ENCODE measurements at places on chromosomes 13 and 19.

GRCh38 chr13:50334944-50335343 lies 319.7 kb downstream of the KCNRG start:
- DNase-seq = no peak

DNA sequence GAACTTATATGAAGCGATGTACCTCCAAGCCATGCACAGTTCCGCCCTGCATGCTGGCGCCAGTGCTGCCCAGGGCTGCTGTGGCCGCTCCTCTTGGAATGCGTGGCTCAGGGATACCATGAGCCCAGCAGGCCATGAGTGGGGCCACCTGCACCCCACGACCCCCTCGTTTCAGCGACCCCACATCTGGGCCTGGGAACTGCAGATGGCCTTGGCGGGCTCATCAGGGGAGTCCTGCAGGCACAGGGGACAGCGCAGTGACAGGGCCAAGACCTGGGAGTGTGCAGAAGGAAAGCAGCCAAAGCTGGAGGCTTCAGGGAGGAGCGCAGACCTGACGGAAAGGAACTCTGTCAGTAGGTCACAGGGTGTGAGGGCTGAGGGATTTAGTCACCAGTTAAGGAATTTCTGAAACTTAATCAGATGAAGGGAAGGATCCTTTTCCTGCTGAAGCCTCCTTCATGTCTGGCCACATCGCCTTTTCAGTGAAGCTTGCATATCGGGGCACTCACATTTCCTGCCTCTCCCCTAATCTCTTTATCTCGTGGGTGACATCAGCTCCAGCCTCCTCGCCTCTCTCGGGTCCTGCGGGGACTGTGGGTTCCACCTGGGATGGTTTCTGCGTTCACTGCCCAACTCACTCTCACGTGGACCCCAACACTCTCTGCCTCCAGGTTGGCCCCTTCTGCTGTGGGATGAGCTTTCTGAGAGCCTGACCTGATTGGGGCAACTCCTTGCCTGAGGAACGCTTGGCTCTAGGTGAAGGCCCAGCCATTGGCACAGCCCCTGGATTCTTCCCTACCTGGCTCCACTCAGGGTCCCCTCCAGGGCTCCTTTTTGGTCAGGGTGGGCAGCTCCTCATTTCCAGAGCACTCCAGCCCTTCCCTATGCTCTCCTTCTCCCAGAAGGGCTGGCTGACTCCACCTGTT lies 123.5 kb downstream of the CRYL1 start:
- DNase-seq = no peak

DNA sequence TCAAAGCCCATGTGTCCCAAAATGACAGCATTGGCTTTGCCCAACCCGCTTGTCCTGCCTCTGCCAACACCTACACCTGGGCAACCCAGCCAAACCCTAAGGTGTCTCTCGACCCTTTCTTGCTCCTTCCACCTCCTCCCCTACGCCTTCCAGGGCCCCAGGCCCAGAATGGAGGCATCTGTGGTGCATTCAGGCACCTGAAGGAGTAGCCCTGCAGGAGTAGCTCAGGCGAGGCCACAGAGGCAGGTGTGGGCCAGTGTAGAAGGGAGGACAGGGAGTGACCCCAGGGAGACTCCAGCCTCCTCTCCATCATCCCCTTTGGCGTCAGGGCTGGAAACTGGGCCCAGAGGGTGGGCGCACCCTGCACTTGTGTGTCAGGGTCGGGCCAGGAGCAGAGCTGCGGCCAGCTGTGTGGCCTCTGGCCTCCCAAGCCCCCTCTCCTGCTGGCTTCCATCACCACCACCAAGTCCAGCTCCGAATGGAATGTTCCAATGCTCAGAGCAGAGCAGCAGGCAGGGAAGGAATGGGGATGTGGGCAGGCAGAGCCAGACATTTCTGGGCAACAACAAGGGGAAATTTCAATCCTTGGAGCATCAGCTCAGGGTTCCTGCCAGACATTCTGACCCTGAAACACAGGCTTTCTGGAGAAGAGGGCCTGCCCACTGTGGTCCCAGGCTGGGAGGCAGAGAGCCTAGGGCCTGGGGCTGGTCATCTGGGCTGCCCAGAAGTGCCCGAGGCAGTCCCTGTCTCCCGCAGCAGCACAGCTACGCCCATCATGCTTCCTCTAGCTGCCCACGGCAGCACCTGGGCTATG lies 16.4 kb downstream of the PLEKHF1 start:
- DNase-seq = no peak

GRCh38 chr19:18344582-18344950 lies 4.2 kb downstream of the PGPEP1 start:
- no peak for DNase-seq

- no peak for DNase-seq
Measured at GRCh38 chr13:43200736-43201135, 177.3 kb downstream of the DNAJC15 start.

DNA sequence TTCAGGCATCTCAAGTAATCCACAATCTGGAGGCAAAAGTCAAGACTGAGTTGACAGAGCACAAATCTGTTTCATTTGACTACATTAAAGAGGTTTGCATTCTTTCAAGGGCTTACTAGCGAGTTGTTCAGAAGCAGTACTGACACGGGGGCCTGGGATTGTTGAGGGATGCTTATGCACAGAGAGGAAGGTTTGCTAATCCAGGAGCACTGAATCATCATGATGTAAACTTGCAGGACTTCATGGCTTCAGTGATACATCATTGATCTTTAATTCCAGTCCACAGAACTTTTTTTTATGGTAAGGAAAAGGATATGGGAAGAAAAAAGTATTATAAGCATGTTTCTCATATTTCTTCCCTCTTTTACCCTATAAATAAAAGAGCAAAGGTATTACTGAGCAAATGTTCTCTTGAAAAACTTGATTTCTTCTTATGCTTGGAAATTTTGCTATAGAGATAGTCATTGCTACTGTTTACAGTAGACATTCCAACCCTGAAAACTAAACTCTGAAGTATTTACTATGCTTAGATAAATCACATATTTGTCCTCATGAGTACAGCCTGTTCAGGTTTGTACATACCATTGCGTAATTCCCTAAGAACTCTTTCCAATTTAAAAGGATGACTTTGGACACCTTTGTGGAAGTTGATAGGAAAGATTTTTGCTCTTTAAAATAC lies 65.8 kb upstream of the KPNA3 start:
- DNase-seq = no peak

Measured in occipital lobe (tissue), 3 donors.